ENCODE measurements at places on chromosomes 3 and 15. TPM values are rescaled to one million over a fixed set of nuclear protein-coding genes. Genes with fewer than 3 reads are reported as not detected.

The MST1R gene
- total RNA-seq = 1.8 TPM

The TMCO5A gene
- total RNA-seq = not detected

The LMOD3 gene
- total RNA-seq = 0.10 TPM

The IGF1R gene
- total RNA-seq = 29.2 TPM

The FOXL2NB gene
- not detected for total RNA-seq

The TGM4 gene
- not detected for total RNA-seq

The OSTN gene
- not detected for total RNA-seq

The NUP210 gene
- total RNA-seq = 1.5 TPM

- no peak for DNase-seq
These were observed 61.4 kb downstream of the BFSP2 start for GRCh38 chr3:133461291-133461690.

DNA sequence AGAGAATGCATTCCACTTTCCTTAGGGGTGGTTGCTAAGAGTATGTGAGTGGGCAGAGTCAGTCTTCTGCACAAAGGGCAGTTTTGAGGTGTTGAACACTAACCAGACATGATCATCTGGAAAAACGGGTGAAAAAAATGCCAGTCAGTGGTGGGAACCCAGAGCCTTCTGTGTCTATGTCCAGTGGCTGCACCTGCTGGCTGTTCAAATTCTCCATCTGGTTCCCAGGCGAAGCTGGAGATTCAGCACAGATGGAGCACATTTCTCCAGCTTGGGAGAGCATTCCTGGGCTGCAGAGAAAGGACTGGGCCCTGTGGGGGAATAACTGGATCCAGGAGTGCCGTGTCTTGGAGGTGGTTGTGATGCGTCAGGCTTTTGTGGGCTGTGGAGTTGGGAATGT, 74.1 kb downstream of the TRAK1 start:
- no peak for DNase-seq

DNA sequence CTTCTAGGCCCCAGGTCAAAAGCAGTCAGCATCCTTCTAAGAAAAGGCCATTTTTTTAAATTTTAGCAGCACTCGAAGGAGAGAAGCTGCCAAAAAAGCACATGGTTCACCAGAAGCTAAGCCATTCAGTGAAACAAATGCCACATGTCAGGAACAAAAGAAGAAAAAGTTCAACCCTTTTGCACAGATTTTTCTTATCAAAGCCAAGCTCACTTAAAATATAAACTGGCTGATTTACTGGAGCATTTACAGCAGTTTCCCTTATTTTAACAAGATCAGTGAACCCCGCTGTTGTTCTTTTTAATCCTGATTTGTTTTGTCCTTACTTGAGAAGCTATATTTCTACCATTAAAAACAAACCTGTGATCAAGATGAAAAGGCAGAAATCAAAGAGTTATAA, 46.5 kb upstream of the SYNPR start:
- DNase-seq = no peak

- DNase-seq = no peak
These were observed 41.4 kb downstream of the NTRK3 start for GRCh38 chr15:88215066-88215648.

DNA sequence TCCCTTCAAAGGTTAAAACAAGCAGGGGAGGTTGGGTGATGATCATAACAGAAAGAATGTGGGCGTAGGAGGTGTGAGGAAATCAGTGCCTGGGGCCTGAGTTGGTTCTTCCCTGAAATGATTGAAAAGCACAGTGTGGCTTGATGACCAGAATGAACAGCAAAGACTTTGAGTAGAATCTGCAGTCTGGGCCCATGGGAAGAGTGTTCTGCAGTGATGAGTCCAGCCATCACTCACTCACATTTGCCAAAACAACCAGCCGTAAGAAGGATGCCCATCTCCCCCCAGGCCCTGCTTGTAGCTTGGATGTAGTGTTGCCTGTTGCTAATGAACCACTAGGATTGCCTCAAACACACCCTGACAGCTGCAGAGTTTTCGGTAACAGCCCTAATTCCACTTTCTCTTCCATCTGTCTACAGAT, 67.9 kb downstream of the VGLL3 start:
- no peak for DNase-seq

DNA sequence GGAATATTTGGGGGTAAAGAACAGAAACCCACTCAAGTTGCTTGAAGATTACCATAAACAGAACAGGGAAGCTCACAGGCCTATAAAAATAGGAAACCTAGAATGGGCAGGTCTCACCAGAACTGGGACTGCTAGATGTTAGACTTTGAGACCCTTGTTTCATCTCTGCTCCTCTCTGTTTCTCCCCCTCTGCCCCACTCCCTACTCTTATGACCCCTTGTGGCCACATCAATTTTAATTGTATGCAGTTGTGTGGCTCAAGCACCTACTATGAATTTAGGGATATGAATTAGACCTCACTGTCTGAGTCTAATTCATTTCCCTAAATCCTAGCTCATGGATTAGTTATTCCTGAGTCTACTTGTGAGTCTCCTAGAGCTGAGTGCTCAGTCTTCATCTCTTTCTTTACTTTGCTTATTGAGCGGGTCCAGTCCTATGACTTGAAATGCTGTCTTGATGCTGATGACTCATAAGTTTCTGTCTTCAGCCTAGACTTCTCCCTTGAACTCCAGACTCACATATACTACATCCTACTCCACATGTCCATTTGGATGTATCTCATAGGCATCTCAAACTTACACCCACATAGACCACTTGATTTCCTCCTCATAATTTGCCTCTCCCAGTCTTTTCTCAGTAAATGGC, 78.7 kb downstream of the ITPR1 start:
- no peak for DNase-seq

- DNase-seq = no peak
These were observed 58.0 kb upstream of the SLC25A26 start for GRCh38 chr3:66162766-66163165.

DNA sequence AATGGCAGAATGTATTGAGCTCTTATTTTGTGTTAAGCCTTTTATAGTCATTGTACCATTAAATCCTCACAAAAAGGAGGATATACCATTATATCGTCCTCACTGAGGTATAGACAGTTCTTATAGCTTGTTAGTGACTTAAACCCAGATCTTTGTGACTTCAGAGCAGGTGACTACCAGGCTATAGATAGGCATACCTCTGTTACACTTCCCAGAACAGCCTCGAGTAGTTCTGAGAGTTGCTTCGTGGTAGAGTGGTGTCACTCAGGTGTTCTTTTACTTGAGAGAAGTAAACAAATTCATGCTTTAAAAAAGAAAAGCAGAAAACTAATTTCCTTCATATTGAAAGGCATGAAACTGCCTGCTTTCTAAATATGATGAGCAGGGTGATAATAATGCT, 59.9 kb downstream of the SEC22A start:
- no peak for DNase-seq

GRCh38 chr3:138297059-138297607, 32.5 kb downstream of the NME9 start:
- DNase-seq = no peak

- DNase-seq = no peak
These were observed 3.0 kb upstream of the SHC4 start for GRCh38 chr15:48966595-48967301.
